ENCODE measurements at places on chromosomes 3 and 15.

- no peak for DNase-seq
Observed at GRCh38 chr3:152196782-152197181, 71.9 kb upstream of the MBNL1 start.

DNA sequence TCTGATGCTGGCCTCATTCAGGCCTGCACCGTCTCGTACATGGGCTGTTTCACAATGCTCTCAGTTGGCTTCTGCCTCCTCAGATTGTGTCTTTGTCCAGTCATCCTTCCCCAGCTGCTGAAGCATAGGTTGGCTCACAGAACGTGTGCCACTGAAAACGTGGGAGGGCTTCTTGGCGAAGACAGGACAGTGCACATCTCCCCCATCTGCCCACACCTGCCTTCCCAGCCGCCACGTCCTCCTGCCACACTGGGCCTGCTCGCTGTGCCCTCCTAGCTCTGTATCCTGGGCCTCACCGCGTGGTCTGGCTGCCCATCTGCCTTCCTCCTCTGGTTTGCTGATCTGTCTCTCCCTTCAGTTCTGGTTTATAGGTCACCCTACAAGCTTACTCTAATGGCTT is 230.0 kb upstream of the TOPAZ1 start:
- DNase-seq: no peak

- DNase-seq: peak; percentile 12
Observed at GRCh38 chr15:59298225-59298853, 74.3 kb downstream of the MYO1E start.

- DNase-seq: no peak
Observed at GRCh38 chr3:60463685-60464084, 787.6 kb downstream of the FHIT start.

GRCh38 chr3:76570436-76571057 is 469.4 kb upstream of the ROBO2 start:
- no peak for DNase-seq

GRCh38 chr3:15979495-15979894 is 181.7 kb upstream of the ANKRD28 start:
- no peak for DNase-seq

All from activated T-helper 9 cell treated with anti-CD3 and anti-CD28 coated beads, Interleukin-2, amount 50 U/mL, for 16 hours (primary cell).